ENCODE measurements at places on chromosomes 4 and X.

GRCh38 chrX:1391370-1391706 is 575 bp downstream of the SLC25A6 start:
- DNase-seq = no peak

GRCh38 chr4:119244832-119245231 is 32.3 kb downstream of the USP53 start:
- no peak for DNase-seq

- DNase-seq = no peak
Observed at GRCh38 chr4:150155391-150155790, 77.1 kb downstream of the DCLK2 start.

- no peak for DNase-seq
Observed at GRCh38 chrX:69314436-69315348, 149.4 kb upstream of the PJA1 start.

DNA sequence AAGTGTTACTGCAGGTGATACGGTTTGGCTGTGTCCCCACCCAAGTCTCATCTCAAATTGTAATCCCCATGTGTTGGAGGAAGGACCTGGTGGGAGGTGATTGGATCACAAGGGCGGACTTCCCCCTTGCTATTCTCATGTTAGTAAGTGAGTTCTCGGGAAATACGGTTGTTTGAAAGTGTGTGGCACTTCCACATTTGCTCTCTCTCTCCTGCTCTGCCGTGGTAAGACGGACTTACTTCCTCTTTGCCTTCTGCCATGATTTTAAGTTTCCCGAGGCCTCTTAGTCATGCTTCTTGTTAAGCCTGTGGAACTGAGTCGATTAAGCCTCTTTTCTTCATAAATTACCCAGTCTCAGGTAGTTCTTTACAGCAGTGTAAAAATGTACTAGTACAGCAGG is 65.2 kb upstream of the SLC7A11 start:
- DNase-seq = no peak

DNA sequence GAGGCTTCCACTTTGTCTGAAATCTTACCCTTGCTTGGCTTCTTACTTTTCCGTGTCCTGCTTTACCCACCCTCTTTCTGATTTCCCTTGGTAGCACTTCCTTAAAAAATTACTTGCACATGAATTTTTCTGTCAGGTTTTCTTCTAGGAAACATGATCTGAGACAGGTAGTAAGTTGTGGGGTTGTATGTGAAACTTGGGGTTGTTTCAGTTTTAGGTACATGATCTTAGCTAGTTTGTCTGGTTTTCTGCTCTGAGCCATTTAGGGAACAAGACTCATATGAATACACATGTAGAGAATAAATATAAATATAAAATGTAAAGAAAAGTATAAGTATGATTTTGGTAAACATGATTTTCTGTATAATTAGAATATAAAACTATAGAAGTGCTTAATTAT is 17.4 kb upstream of the ARMCX2 start:
- DNase-seq = no peak

DNA sequence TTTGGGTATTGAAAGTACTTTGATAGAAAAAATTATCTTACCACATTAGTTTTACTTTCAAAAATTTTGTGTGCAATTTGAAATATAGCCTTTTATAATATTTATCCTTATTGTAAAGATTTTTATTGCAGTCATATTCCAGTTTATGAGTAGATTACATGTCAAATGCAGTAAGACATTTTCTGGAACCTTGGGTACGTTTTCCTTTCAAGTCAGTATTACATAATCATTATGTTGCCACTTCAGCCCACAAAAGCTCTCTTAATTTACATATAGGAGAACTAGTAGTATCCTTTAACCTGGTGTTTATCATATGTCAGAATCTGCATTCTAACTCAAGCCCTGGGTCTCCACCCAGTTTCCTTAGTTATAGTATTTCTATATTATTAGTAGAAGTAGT is 98.5 kb downstream of the CENPC start:
- DNase-seq = no peak

GRCh38 chr4:123517971-123518370 is 121.4 kb downstream of the SPRY1 start:
- no peak for DNase-seq

DNA sequence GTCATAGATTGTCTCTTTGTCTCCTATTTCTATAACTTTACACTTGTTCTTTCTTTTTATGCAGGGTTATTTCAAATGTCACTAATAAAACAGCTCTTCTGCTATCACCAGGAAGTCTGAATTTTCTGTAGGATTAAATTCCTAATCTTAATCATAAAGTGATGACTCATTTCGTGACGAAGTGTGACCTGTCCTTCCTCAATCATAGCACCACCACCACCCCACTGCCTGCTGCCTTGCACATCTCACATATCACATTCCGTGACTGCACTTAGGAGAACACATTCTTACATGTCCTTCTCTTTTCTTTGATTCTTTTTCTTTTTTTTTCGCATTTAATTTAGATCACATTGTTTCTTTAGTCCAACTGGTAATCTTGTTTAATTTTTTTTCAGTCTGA is 57.7 kb upstream of the UGT2B7 start:
- no peak for DNase-seq

GRCh38 chr4:62522273-62522672 is 1322.1 kb downstream of the ADGRL3 start:
- DNase-seq = no peak

DNA sequence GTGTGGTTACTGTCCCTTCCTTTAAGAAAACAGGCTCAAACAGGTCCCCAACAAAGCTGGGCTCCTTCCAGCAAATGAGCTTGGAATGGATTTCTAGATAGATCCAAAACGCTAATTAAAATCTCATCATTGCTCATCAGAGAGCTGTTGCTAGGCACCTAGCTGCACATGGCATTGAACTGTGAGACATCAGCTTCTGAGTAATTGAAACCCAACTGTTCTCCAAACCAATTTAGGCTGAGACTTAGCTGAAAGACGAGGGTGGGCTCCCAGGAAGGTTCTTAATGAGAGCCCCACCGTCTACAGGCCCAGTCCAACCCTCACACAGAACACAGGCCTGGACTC is 59.1 kb downstream of the FAM184B start:
- no peak for DNase-seq

GRCh38 chrX:24392709-24393108 is 32.3 kb downstream of the SUPT20HL1 start:
- DNase-seq = peak; percentile 61

DNA sequence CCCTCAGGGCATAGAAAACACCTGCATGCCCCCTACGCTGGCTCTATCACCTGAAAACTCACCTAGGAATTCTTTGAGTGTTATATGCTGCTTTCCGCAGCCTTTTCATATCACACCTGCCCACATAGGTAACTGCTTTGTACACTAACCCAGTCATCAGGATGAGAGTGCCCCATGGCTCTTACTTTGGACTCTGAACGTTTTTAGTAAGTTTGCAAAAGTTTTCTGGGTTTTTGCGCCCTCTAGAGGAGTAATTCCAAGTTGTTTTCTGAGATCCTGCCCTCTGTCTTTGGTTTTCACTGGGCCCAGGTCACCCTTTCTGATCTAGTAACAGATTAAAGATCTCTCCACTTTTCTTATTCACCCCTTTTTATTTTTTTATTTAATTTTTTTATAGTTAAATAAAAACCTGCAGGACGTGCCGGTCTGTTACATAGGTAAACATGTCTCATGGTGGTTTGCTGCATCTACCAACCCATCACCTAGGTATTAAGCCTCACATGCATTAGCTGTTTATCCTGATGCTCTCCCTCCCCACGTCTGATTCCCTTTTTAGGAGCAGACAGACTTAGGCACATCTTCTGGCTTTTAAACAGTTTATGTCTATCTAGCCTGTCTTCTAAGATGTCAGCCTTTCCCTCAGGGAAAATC is 139.2 kb downstream of the NWD2 start:
- DNase-seq = peak; percentile 11

- DNase-seq = no peak
Observed at GRCh38 chr4:4685810-4686795, 144.3 kb upstream of the STX18 start.

- no peak for DNase-seq
Observed at GRCh38 chrX:96763608-96764007, 79.0 kb downstream of the DIAPH2 start.

- DNase-seq = no peak
Observed at GRCh38 chr4:5796976-5797375, 86.0 kb downstream of the EVC start.

- no peak for DNase-seq
Observed at GRCh38 chr4:32022071-32022470, 1301.9 kb downstream of the PCDH7 start.
